ENCODE measurements at places on chromosomes 5 and 9. TPM values are rescaled to one million over a fixed set of nuclear protein-coding genes. Genes with fewer than 3 reads are reported as not detected.

- DNase-seq = no peak
Measured at GRCh38 chr5:40646266-40646665, 33.4 kb upstream of the PTGER4 start.

GRCh38 chr9:136268735-136269134 is 23.1 kb upstream of the QSOX2 start:
- no peak for DNase-seq

DNA sequence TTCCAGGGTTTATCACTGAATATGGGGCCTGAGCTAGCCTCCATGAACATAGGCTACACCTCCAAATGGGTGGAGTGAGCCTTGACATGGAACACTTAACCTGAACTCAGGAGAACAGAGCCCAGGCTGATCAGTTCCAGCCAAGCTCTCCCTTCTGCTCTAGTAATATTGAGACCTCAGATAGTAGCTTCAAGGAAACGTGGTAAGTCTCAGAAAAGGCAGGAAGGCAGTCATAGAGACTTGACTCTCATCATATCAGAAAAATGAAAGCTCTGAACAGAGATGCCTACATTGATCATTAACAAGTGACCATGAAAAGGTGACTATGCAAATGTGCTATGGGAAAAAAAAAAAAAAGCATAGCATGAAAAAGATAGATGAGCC is 40.5 kb upstream of the MYO10 start:
- no peak for DNase-seq

Gene COL5A1
- total RNA-seq = 7.0 TPM

Gene RALGDS
- 27.8 TPM for total RNA-seq

All from body of pancreas (tissue), 4 donors.